Choroid plexus epithelial cell (primary cell): ENCODE measurements at places on chromosomes 4 and X.

DNA sequence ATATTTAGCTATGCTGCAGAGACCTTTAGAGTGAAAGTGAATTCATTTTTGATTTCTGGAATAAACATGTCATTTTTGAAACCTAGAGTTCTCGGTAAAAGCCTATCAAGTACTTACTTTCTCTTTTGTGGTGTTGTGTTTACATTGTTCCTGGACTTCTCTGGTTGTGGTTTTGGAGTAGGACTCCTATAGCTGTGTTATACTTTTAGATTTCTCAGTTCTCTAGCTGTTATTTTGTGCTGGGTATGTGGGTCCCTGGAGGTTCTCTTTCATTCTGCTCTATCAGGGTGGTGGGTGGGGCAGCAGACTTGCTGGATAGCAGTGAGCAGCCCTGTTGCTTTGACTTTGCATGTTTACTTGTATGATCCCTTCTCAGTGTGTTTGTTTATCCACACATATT, 25.6 kb upstream of the MSMO1 start:
- peak; percentile 75 for DNase-seq

DNA sequence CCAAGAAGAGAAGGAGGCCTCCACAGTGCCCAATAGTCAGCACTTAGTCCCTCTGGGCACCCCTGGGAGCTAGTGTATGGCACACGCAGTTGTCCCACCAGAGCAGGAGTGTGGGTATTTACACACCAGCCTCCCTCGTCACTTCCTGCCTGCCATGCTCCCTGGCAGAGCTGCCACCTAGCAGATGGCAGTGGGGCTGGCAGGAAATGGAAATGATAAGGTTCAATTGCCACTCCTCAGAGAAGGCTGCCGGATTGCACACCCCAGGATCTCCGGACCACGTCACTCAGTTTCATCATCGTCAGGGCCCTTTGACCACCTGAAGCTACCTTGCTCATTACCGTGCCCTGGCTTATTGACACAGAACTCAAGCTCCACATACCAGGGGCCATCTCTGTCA, 173.3 kb upstream of the PSAPL1 start:
- no peak for DNase-seq

- DNase-seq: no peak
Observed at GRCh38 chr4:123133397-123134050, 211.1 kb upstream of the NUDT6 start.

GRCh38 chr4:30610361-30610760, 109.8 kb upstream of the PCDH7 start:
- DNase-seq: peak; percentile 10

- DNase-seq: no peak
Observed at GRCh38 chr4:171601091-171601490, 212.1 kb upstream of the GALNTL6 start.

GRCh38 chr4:106329041-106329618, 12.8 kb downstream of the AIMP1 start:
- peak; percentile 78 for DNase-seq

- DNase-seq: no peak
Observed at GRCh38 chr4:7463566-7464258, 29.0 kb upstream of the PSAPL1 start.

DNA sequence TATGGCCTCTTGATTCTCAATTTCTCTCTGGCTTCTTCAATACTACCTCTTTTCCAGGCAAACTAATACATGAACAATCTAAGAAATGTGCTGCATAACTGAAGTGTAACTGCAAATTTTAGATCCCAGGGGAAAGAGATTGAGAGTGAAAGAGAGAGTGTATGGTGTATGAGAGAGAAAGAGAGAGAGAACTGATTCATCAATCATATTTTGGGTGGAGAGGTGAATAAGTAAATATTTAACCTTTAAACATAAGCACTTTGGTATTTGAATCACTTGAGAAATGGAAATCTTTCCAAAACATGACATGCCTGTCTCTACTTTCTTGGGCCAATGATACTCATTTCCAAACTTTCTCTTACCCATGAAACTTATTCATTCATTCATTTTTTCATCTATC, 147.2 kb upstream of the DIPK2B start:
- peak; percentile 23 for DNase-seq

- DNase-seq: peak; percentile 19
Observed at GRCh38 chr4:55125763-55126541, 557 bp upstream of the KDR start.

DNA sequence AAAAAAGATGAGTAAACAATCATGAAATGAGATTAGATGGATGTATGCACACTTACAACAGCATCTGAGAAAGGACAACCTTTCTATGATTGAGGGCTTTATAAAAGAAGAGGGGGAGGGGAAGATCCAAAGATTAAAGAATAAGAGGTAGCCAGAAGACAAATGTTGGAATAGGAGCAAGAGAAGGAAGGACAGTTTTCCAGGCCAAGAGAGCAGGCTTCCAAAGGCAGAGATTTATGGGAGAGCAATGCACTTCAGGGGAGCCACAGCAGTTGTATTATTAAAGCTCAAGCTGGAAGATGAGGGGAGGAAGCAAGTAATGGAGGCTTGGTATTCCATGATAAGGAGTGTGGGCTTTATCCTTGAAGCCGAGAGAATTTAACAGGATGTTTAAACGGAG, 110.3 kb upstream of the PTPN13 start:
- DNase-seq: no peak

GRCh38 chr4:147367891-147368290, 113.0 kb upstream of the EDNRA start:
- no peak for DNase-seq

DNA sequence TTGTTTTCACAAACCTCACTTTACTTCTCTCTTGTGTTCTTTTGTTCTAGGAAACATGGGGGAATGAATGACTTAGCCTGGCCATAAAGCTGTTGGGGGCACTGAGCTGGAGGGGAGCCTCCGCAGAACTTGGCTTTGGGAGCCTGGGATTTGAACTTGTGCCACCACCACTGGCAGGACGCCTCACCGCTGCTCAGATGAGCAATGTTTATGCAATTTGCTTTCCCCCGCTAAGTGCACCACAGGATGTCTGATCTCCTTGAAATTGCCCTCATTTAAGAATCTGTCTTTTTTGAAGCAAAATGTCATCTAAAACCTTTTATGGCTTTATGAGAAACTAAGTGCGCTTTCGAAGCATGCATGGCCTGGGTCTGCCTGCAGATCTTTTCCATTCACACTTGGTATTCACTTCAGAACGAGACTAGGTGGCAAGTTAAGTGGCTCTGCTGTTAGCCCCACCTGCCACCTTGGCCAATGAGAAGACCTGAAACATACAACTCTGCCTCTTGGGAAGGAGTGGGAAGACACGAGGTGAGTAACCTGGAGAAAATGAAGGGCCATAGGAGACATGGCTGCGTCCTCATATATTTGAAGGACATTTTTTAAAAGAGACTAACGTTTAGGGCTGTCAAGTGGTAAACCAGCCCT, 119.3 kb downstream of the LDB2 start:
- DNase-seq: peak; percentile 74
